ENCODE measurements at places on chromosomes 12 and 14. TPM values are rescaled to one million over a fixed set of nuclear protein-coding genes. Genes with fewer than 3 reads are reported as not detected.

GRCh38 chr14:82055515-82056115, 522.0 kb upstream of the SEL1L start:
- no peak overlapping the region for H3K27ac ChIP-seq
- no peaks in the 10 kb centered on the region for H3K4me1 ChIP-seq
- DNase-seq, result no peak
- H3K36me3 ChIP-seq, result no peaks in the 10 kb centered on the region
- H3K27me3 ChIP-seq, result no peaks in the 10 kb centered on the region
- no peak overlapping the region for H3K4me3 ChIP-seq

- no peak for DNase-seq
- peaks cover 5% of the 10 kb centered on the region for H3K36me3 ChIP-seq
- H3K27me3 ChIP-seq, result no peaks in the 10 kb centered on the region
Observed at GRCh38 chr14:55005071-55005470, 21.8 kb downstream of the WDHD1 start.

GRCh38 chr12:89472508-89472907, 52.1 kb downstream of the GALNT4 start:
- H3K27me3 ChIP-seq, result no peaks in the 10 kb centered on the region
- no peaks in the 10 kb centered on the region for H3K36me3 ChIP-seq
- DNase-seq, result no peak
- no peaks in the 10 kb centered on the region for H3K4me1 ChIP-seq
- H3K4me3 ChIP-seq, result no peak overlapping the region
- no peak overlapping the region for H3K27ac ChIP-seq

GRCh38 chr12:125436686-125437085, 371.5 kb downstream of the AACS start:
- no peaks in the 10 kb centered on the region for H3K4me1 ChIP-seq
- H3K4me3 ChIP-seq, result no peak overlapping the region
- no peaks in the 10 kb centered on the region for H3K36me3 ChIP-seq
- DNase-seq, result no peak
- no peak overlapping the region for H3K27ac ChIP-seq

- H3K27ac ChIP-seq, result no peak overlapping the region
- no peak for DNase-seq
Observed at GRCh38 chr12:76480796-76481195, 78.8 kb downstream of the OSBPL8 start.

GRCh38 chr14:63605041-63605532, 36.6 kb downstream of the WDR89 start:
- H3K27ac ChIP-seq, result no peak overlapping the region
- DNase-seq, result no peak
- no peaks in the 10 kb centered on the region for H3K27me3 ChIP-seq

DNA sequence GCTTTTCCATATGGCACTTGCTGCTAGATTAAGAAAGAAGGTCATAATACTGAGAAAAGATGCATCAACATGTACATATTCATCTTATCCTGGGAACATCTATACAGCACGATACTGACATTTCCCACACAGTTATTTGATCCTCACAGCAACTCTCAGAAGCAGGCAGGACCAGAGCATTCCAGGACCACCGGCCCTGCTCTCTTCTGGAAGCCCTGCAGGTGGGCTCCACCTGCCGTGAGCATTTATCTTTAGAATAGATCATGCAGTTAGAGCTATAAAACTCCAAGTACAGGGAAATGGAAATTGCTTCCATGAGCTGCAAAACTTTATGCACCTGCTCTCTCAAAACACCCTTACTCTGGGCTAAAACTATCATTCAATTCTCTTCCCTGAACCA, 5.5 kb upstream of the BDKRB1 start:
- H3K27ac ChIP-seq, result no peak overlapping the region
- H3K4me3 ChIP-seq, result no peak overlapping the region
- DNase-seq, result no peak
- no peaks in the 10 kb centered on the region for H3K27me3 ChIP-seq

GRCh38 chr12:1881301-1881700, 37.2 kb downstream of the CACNA2D4 start:
- H3K36me3 ChIP-seq, result no peaks in the 10 kb centered on the region
- no peak for DNase-seq

GRCh38 chr12:107477947-107478610, 207.5 kb upstream of the PWP1 start:
- no peak overlapping the region for H3K4me3 ChIP-seq
- H3K27me3 ChIP-seq, result peaks cover 4% of the 10 kb centered on the region
- no peaks in the 10 kb centered on the region for H3K4me1 ChIP-seq
- no peaks in the 10 kb centered on the region for H3K36me3 ChIP-seq
- no peak for DNase-seq

GRCh38 chr14:94885481-94886155, 115.7 kb upstream of the GSC start:
- no peaks in the 10 kb centered on the region for H3K4me1 ChIP-seq
- H3K36me3 ChIP-seq, result no peaks in the 10 kb centered on the region
- no peak overlapping the region for H3K27ac ChIP-seq
- no peak overlapping the region for H3K4me3 ChIP-seq
- no peaks in the 10 kb centered on the region for H3K27me3 ChIP-seq

Gene TAS2R30
- total RNA-seq, result 0.74 TPM

Gene ZFHX2
- total RNA-seq, result 2.4 TPM

Gene AQP6
- total RNA-seq, result 0.31 TPM

Gene GARIN6
- not detected for total RNA-seq

Gene SMIM41
- total RNA-seq, result not detected

Gene TAS2R10
- total RNA-seq, result 0.23 TPM

Gene BICD1
- total RNA-seq, result 40.0 TPM

Gene DIO2
- total RNA-seq, result 0.05 TPM

Gene RASSF8
- total RNA-seq, result 103 TPM

Gene PLEKHG7
- not detected for total RNA-seq

Gene ASB2
- 0.28 TPM for total RNA-seq

Gene B4GALNT3
- 2.3 TPM for total RNA-seq
